ENCODE measurements at places on chromosomes 1 and 21.

DNA sequence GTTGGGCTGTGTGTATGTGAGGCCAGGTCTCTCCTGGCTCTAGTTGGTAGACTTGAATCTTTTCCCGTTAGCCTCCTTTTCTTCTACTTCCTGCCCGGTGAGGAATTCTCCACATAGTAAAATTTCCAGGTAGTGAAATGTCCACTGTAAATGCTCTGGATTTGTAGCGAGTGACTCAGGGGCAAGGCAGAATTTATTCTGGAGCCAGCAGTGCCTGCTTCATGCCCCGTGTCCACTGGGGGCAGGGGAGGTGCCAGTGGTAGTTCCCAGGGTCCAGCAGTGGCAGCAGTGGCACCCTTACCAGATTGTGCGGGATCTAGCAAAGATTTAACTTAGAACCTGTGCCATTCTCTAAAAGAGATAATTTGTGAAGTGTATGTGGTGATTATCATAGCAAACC, 74.5 kb upstream of the USP24 start:
- no peaks in the 10 kb centered on the region for H3K36me3 ChIP-seq
- no peaks in the 10 kb centered on the region for H3K27me3 ChIP-seq

DNA sequence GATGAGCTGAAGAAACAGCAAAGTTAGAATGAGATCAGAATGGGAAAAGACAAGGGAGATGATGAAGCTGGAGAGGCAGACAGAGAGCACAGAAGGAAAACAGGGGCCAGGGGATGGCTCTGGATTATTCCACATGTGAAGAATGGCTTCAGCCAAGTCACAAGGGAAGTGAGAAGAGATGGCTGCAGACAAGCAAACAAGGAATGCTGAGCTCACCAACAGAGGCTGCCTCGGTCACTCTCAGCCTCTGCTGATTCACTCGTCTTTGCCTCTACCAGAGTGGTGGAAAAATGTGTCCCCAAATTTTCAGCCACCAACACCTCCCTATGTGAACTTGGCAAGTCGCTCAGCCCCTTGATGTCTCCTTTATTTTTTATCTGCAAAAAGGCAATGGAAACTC, 46.7 kb downstream of the TRABD2B start:
- DNase-seq, result no peak
- no peaks in the 10 kb centered on the region for H3K36me3 ChIP-seq
- no peak overlapping the region for H3K27ac ChIP-seq
- H3K4me3 ChIP-seq, result no peak overlapping the region
- H3K4me1 ChIP-seq, result no peaks in the 10 kb centered on the region

- no peaks in the 10 kb centered on the region for H3K4me1 ChIP-seq
- H3K4me3 ChIP-seq, result no peak overlapping the region
- no peak overlapping the region for H3K27ac ChIP-seq
- no peaks in the 10 kb centered on the region for H3K27me3 ChIP-seq
- no peaks in the 10 kb centered on the region for H3K36me3 ChIP-seq
- DNase-seq, result no peak
Measured at GRCh38 chr1:97392701-97393100, 528.1 kb downstream of the DPYD start.

- H3K4me3 ChIP-seq, result no peak overlapping the region
- no peak for DNase-seq
- H3K36me3 ChIP-seq, result peaks cover 4% of the 10 kb centered on the region
- peak overlapping the region; percentile 83 for H3K27ac ChIP-seq
- peaks cover 32% of the 10 kb centered on the region for H3K4me1 ChIP-seq
Measured at GRCh38 chr1:204419064-204419403, 7.4 kb upstream of the PPP1R15B start.

DNA sequence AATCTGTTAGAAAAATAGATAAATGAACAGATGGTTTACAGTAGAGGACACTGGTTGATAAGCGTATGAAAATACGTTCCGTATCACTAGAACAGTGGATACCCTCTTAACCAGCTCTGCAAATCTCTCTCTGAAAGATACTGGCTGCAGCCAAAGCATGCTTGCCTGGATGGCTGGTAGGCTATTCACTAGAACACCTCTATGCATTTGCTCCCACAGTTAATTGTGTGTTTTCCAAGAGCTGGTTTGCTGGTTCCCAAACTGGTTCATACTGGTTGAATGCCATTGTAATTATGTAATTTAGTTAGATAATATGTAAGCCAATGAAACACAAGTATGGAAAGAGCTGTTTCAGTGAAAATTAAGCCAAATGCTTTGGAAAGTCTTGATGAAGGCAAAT, 126.6 kb downstream of the C1orf21 start:
- H3K4me3 ChIP-seq, result no peak overlapping the region
- no peak for DNase-seq

- no peaks in the 10 kb centered on the region for H3K36me3 ChIP-seq
- H3K27ac ChIP-seq, result no peak overlapping the region
- no peak for DNase-seq
Measured at GRCh38 chr1:232180779-232181136, 449.2 kb downstream of the SIPA1L2 start.

DNA sequence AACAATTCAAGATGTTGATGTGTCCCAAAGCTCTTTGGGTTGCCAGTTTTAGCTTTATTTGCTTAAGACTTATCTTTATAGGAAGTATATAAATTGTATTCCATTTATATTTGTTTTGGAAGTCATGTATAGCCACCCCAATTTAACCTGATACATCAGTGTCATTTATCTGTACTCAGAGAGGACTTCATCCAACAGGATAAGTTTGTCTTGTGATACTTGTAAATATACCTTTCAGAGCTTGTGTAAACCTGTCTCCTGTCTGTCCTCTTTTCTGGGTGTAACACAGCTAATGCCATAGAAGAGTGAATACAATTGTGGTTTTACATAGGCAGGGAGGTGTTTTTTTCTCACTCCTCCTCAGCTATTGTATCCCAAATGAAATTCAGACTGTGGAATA, 10.4 kb downstream of the PTGFR start:
- no peak for DNase-seq
- no peak overlapping the region for H3K27ac ChIP-seq
- no peaks in the 10 kb centered on the region for H3K4me1 ChIP-seq
- no peaks in the 10 kb centered on the region for H3K36me3 ChIP-seq
- no peak overlapping the region for H3K4me3 ChIP-seq

GRCh38 chr1:67514786-67515185, 84.6 kb upstream of the SERBP1 start:
- no peak overlapping the region for H3K4me3 ChIP-seq
- H3K27ac ChIP-seq, result no peak overlapping the region
- H3K27me3 ChIP-seq, result no peaks in the 10 kb centered on the region
- no peak for DNase-seq

DNA sequence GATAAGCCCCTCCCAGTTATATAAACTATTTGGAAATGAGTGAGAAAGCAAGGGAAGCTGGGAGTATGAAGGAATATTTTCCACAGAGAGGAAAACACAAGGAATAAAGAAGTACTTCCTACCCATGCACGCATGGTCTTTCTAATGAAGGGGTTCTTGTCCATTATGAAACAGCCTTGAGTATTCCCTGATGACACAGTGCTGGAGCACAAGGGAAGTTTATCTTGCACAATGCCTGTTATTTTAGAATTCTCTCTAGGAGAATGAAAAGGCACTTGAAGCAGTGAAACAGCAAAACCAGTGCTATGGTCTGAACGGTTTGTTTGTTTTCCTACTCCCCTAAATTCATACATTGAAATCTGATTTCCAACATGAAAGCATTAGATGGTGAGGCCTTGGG, 38.6 kb upstream of the ADAMTS1 start:
- peak overlapping the region; percentile 18 for H3K27ac ChIP-seq
- DNase-seq, result no peak
- no peaks in the 10 kb centered on the region for H3K36me3 ChIP-seq
- H3K4me1 ChIP-seq, result no peaks in the 10 kb centered on the region
- H3K4me3 ChIP-seq, result no peak overlapping the region

DNA sequence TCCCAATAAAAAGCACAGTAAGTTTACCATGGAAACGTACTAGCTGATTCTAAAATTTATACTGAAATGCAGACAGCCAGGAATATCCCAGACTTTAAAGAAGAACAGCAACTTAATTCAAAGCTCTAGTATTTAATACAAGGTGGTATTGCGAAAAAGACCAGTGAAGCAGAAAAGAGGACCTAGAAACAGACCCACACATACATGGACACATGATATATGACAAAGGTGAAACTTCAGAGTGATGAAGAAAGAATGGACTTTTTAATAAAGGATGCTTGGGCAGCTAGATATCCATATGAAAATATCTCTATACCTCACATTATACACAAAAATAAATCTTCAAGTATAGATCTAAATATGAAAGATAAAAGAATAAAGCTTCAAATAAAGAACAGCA, 62.6 kb downstream of the COP1 start:
- H3K4me1 ChIP-seq, result no peaks in the 10 kb centered on the region
- no peak overlapping the region for H3K4me3 ChIP-seq
- peaks cover 3% of the 10 kb centered on the region for H3K36me3 ChIP-seq
- no peaks in the 10 kb centered on the region for H3K27me3 ChIP-seq

DNA sequence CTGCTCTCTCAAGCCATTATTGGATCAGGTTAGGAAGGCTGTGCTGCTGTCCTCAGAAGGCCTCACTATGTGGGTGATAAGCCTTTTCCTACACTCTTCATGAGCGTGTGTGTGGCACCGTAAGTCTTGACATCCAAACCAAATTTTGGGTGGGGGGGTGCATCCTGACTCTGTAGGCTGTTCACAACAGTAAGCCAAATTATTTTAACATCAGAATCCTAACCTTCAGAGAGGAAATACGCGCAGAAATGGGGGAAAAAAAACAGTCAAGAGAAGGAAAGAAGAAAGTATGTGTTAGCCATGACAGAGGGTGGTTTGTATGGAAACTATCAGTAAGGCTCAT, 21.0 kb downstream of the STPG1 start:
- no peak for DNase-seq
- no peaks in the 10 kb centered on the region for H3K27me3 ChIP-seq
- H3K36me3 ChIP-seq, result no peaks in the 10 kb centered on the region
- no peak overlapping the region for H3K4me3 ChIP-seq

- H3K4me1 ChIP-seq, result no peaks in the 10 kb centered on the region
- no peak overlapping the region for H3K27ac ChIP-seq
- no peaks in the 10 kb centered on the region for H3K36me3 ChIP-seq
- DNase-seq, result no peak
- peaks cover 69% of the 10 kb centered on the region for H3K27me3 ChIP-seq
Measured at GRCh38 chr1:3922201-3922725, 22.2 kb upstream of the C1orf174 start.

GRCh38 chr21:43294194-43294902, 125.5 kb downstream of the CRYAA start:
- H3K36me3 ChIP-seq, result no peaks in the 10 kb centered on the region
- H3K27ac ChIP-seq, result no peak overlapping the region
- no peaks in the 10 kb centered on the region for H3K4me1 ChIP-seq
- no peaks in the 10 kb centered on the region for H3K27me3 ChIP-seq

DNA sequence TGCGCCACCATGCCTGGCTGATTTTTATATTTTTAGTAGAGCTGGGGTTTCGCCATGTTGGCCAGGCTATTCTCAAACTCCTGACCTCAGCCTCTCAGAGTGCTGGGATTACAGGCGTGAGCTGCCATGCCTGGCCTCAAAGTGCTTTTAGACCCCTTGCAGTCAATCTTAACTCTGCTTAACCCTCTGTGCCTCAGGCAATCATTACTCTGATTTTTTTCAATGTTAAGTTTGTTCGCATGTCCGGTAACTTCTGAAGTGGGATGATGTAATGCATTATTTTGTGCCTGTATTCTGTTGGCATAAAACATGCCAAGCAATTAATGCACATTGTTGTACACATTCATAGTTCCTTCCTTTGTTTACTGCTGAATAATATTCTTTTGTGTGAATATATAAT, 18.6 kb downstream of the SMG7 start:
- H3K36me3 ChIP-seq, result no peaks in the 10 kb centered on the region
- DNase-seq, result no peak
- H3K4me3 ChIP-seq, result no peak overlapping the region
- H3K27ac ChIP-seq, result peak overlapping the region; percentile 28

DNA sequence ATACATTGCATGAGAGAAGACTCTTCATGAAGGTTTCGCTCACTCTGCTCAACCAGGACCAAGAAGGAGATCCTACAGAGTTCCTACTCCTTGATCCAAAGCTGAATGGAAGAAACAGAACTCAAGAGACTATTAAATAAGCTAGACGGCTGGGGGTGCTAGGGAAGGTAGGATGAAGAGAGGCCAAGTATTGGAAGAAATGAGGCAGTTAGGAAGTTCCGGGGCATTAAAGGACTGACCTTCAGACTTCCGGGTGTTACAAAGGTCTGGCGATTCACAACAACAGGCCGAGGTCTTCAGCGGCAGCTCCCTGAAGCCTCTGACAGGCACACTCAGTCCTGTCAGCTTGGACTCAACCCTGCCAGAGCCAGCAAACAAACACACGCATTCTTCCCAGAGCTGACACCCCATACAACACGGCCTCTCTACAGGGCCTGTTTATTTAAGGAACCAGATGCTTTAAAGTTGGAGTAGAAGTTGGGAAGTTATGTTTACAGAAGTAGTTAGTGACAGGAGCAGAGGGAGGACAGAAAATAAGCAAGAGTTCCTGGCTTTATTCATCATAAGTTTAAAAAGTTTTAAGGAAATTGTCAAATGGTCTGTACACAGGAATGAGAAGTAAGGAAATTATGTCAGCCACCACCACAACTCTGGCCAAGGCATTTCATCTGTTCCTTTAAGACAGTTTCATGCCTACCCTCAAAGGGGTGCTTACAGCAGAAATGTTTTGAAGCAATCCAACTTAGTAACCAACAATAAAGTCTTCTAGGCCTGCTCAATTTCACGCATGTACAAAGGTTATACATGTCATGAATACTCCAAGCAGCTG, 4.7 kb downstream of the SORT1 start:
- H3K36me3 ChIP-seq, result no peaks in the 10 kb centered on the region
- peak overlapping the region; percentile 96 for H3K27ac ChIP-seq
- DNase-seq, result peak; percentile 71
- H3K27me3 ChIP-seq, result no peaks in the 10 kb centered on the region
- H3K4me3 ChIP-seq, result peak overlapping the region; percentile 35

DNA sequence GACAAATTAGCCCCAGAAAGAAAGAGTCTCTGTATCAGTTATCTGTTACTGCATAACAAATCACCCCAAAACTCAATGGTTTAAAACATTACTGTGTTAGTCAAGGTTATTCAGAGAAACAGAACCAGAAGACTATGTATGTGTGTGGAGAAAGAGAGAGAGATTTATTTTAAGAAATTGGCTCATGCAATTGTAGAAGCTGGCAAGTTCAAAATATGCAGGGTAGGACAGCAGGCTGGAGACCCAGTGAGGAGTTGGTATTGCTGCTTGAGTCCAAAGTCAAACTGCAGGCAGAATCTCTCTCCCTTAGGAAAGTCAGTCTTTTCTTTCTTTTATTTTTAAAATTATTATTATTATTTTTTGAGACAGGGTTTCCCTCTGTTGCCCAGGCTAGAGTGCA, 50.2 kb upstream of the TNR start:
- H3K27me3 ChIP-seq, result no peaks in the 10 kb centered on the region
- no peak for DNase-seq
- H3K4me3 ChIP-seq, result no peak overlapping the region
- no peak overlapping the region for H3K27ac ChIP-seq

GRCh38 chr1:184811439-184812111, 56.9 kb upstream of the EDEM3 start:
- peak overlapping the region; percentile 61 for H3K27ac ChIP-seq
- H3K27me3 ChIP-seq, result no peaks in the 10 kb centered on the region
- peak; percentile 29 for DNase-seq
- no peak overlapping the region for H3K4me3 ChIP-seq
